ENCODE measurements at places on chromosomes 7 and 10.

DNA sequence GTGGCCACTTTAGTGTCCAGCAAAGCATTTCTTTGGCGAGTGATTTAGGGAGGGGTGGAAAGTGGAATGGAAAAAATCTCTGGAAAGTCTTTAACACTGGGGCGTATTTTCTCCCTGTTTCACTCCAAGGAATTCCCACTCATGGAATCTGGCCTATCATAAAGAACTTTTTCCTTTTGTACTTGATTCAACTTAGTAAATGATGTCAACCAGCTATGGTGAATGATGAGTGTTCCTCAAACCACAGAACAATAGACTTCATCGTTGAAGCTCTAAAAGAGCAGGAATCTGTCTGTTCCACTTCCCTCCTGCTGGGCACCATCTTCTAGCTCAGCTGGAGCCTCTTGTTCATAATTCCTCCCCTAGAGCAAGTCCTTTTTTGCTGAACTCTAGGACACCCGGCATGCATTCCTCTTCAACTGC, 66.5 kb downstream of the EPDR1 start:
- no peak for DNase-seq

- DNase-seq, result no peak
Measured at GRCh38 chr7:154997840-154998370, 5.0 kb downstream of the PAXIP1 start.

GRCh38 chr7:48213226-48213625, 42.0 kb downstream of the ABCA13 start:
- no peak for DNase-seq

- DNase-seq, result no peak
Measured at GRCh38 chr10:128463991-128464760, 338.0 kb upstream of the MKI67 start.
